RWPE2 (cell line): ENCODE measurements at places on chromosomes 5 and 9.
A peak's percentile ranks its signal among the peaks of the same experiment; 100 is the strongest.

GRCh38 chr9:133513214-133514100, 11.3 kb downstream of the MYMK start:
- no peak for DNase-seq

DNA sequence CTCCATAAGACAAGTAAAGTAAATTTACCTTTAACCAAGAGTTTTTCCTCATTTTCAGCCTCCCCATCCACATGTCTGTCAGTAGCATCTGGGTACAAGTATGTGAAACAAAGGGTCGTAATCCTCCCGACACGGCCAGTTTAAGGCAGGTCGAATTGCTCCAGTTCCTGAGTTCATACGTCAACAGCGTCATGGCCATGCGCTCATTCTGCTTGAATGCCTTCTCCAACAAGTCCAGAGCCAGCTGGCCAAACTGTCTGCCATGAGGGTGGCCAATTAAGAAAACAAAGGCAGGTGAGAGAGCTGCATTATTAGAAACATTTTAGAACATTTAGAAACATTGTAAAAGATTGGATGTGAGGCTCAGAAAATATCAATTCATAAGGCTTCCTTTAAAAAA, 87.5 kb downstream of the TRPM6 start:
- DNase-seq, result no peak

DNA sequence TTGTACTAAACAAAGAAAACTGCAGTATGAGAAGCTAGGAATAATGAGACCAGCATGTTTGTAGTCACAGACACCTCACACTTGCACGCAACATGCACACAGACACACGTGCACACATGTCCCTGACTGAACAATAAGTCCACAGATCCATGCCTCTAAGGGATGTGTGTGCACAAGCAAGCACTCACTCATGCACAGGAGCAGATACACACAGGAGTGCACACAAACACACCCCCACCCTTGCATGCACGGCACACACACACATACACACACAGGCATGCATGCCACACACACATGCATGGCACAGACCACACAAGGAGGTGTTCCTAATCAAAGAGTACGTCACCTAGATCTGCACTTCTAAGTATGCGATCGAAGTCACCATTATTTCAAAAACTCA, 111.4 kb upstream of the FAM120A start:
- DNase-seq, result no peak

GRCh38 chr9:130914417-130915095, 17.9 kb upstream of the QRFP start:
- DNase-seq, result no peak

DNA sequence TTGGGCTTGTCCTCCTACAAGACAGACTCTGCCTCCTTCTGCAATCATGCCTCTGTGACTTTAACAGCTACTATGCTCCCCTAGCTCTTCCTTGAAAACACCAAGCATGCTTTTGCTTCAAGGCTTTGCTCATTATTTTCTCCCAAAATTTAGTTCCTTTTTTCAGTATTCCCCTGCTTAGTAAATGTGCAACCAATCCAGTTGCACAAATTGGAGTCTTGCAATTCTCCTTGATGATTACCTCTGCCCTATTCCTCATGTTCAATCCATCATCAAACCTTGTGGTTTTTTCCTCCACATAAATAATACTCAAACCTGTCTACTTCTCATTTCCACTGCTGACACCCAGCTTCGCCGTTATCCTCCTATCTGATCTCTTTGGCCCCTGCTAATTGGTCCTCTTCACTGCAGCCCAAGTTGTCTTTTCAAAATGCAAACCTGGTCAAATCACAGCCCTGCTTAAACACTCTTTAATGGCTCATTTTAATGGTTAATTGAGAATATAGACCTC, 296.3 kb downstream of the CWC27 start:
- DNase-seq, result no peak

DNA sequence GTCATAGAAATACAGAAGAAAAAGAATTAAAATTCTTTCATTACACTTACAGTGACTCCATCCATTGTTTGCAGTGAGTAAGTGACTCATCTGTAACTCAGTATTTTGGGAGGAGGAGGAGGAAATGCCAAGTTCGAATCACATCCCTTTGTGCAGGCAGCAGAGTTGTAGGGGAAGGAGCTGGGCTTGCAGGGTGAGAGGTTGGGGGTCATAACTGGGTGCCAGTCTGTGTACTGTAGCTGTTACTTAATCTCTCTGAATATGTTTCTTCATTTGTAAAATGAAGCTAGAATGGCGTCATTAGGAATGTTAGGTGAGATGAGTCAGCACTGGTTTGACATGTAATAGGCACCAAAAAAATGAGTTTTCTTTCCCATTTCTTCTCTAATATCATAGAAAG, 235.7 kb upstream of the ADAMTSL1 start:
- peak; percentile 90 for DNase-seq

GRCh38 chr5:3325201-3325971, 270.2 kb upstream of the IRX1 start:
- DNase-seq, result no peak

DNA sequence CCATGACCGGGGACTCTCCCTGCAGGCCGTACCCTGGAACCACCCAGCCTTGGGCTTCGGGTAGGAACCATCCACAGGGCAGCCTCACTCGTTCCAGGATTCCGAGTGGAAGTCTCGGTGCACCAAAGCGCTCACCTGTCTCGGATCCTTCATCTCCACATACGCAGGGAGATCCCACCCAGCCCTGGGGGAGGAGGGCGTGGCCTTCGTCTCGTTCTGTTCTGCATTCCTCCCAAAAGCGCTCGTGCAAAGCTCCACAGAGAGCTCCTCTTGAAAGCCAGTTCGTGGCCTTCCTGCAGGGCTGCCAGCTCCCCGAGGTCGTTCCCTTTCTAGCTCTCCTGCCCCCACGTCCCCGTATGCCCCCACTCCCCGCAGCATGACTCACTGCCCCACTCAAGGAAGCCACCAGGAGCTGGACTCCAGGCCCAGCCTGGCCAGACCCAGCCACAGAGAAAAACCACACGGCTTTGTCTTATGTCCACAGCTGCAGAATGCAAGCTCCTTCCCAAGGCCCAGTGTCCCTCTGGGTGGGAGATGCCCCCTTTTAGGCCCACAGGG, 65.0 kb upstream of the SARDH start:
- DNase-seq, result no peak
